ENCODE measurements at places on chromosomes 7 and 10. TPM values are rescaled to one million over a fixed set of nuclear protein-coding genes. Genes with fewer than 3 reads are reported as not detected.

The GIMAP2 gene
- not detected for total RNA-seq

The MAPK8 gene
- 31.9 TPM for total RNA-seq

The DENND11 gene
- 6.0 TPM for total RNA-seq

The FXYD4 gene
- not detected for total RNA-seq

The FKBP6 gene
- not detected for total RNA-seq

The SSBP1 gene
- total RNA-seq = 309 TPM

The CCL24 gene
- not detected for total RNA-seq

The GOT1 gene
- total RNA-seq = 34.3 TPM

The MLXIPL gene
- total RNA-seq = 1.3 TPM

The ANKRD2 gene
- 2.5 TPM for total RNA-seq

The GFRA1 gene
- total RNA-seq = 8.9 TPM

The PCGF6 gene
- 13.3 TPM for total RNA-seq

The BICC1 gene
- 30.1 TPM for total RNA-seq

The METTL27 gene
- 10.7 TPM for total RNA-seq

The BTBD16 gene
- 0.52 TPM for total RNA-seq

The ANLN gene
- total RNA-seq = 60.5 TPM

The SPDYE6 gene
- not detected for total RNA-seq

The HABP2 gene
- 0.07 TPM for total RNA-seq

The RBM28 gene
- 58.8 TPM for total RNA-seq

The SERPINE1 gene
- 712 TPM for total RNA-seq

The IDI1 gene
- total RNA-seq = 31.3 TPM

The GNAT3 gene
- total RNA-seq = not detected

The TMEM236 gene
- total RNA-seq = 0.12 TPM

The HYAL4 gene
- 0.08 TPM for total RNA-seq

The TAS2R3 gene
- total RNA-seq = not detected

The ZNF425 gene
- 1.0 TPM for total RNA-seq

The DLX6 gene
- not detected for total RNA-seq

The NKX1-2 gene
- total RNA-seq = not detected

The OR2A12 gene
- not detected for total RNA-seq

The COL1A2 gene
- total RNA-seq = not detected

The HMX3 gene
- not detected for total RNA-seq

The TUBB8 gene
- total RNA-seq = not detected

The CDC14C gene
- total RNA-seq = not detected

The HTR5A gene
- not detected for total RNA-seq

The SLC16A12 gene
- total RNA-seq = 0.03 TPM

The NEBL gene
- total RNA-seq = 3.9 TPM

The DEPP1 gene
- total RNA-seq = 1.8 TPM

The THNSL1 gene
- total RNA-seq = 4.1 TPM

The IKZF1 gene
- total RNA-seq = not detected

The SFXN3 gene
- 36.8 TPM for total RNA-seq

Measured in A549 treated with CpdA at 1 μM for 4 hours (cell line).